ENCODE measurements at places on chromosomes 11 and 22.

DNA sequence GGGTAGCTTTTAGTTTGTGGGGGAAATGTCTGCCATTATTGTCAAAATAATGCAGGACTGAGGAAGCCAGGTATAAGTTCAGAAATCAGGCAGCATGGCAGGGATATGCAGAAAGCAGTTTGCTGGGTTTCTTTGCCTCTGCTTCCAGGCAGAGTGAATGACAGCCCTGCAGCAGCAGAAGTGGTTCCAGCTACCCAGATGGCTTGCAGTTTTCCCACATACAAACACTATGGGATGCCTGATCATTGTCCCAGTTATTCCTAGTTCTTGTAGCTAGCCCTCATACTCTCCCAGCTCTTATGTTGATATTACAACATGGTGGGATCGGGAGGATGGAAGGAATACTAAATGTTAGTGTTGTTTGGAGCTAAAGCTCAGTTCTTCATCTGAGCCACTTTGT, 2.8 kb upstream of the DIXDC1 start:
- no peak for DNase-seq

- no peak for DNase-seq
Measured at GRCh38 chr22:21593406-21594232, 26.1 kb downstream of the UBE2L3 start.

- DNase-seq = no peak
Measured at GRCh38 chr11:61142424-61142823, 18.8 kb downstream of the VPS37C start.

GRCh38 chr11:122173587-122173986, 57.6 kb upstream of the BLID start:
- no peak for DNase-seq

Measured in AG10803 (cell line).